ENCODE measurements at places on chromosomes 11 and 22.

DNA sequence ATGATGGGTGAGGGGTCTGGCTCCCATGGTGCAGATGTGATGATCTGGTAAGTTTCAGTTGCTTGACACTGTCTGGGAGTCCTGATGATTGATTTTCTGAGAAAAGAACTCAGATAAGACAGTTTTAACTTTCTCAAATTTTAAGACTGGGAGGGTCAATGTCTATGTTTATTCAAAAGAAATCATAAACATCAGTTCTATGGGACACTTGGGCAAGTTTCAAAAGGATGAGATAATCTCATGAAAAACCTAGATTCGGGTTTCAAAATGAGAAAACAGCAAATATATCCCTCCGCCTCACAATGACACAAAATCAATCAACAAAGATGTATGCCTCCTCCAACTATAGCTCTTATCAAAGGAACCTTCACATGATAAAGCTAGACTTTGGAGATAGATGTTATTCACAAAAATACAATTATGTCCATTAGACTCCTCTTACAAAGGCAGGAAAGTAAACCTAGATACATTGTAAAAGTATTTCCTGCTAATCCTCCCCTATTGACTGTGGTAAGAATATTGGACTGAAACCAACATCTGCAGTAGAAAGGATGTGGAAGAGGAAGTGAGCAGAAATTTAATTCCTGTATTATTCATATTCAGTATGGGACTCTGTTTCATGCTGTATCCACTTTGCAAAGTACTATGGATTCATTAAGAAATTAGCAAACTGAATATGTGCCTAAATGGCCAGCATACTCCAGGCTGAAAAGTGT lies 21.6 kb downstream of the SVIP start:
- DNase-seq = no peak

DNA sequence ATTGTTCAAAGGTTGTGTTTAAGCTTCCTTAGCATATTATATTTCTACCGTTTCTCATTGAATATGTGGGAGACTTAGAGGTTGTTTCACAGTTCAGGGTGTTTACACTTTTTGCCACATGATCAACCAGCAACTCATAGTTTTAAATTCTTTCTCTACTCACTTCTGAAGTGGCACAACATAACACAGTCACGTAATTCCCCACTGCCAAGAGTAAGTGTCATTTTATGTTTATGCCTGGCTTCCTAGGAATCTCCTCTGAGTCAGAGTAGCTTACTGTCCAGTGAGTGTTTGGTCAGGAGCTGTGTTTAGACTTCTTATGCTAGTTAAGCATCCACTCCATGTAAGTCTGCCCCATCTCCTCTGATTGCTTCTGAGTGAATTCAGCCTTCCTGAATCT lies 520.8 kb upstream of the KIRREL3 start:
- no peak for DNase-seq

DNA sequence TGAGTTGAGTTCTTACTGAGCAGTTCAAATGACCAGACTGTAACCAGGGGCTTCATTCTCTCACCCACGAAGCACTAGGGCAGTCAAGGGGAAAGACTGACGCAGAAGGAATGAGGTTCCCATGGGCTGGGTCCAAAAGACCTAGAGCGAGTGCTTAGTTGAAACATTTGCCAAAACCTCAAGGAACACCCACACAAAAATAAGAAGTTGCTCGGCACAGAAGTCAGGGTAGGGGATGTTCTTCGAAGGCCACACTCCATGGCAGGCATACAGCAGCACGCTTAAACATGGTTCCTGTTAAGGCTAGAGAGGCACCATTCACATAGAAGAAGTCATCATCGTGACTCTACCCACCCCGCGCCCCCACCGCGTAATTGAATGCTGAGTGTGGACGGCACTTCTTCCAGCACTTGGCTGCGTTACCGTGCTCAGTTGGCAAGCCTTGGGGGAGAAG lies 52.9 kb downstream of the TIMP3 start:
- no peak for DNase-seq

DNA sequence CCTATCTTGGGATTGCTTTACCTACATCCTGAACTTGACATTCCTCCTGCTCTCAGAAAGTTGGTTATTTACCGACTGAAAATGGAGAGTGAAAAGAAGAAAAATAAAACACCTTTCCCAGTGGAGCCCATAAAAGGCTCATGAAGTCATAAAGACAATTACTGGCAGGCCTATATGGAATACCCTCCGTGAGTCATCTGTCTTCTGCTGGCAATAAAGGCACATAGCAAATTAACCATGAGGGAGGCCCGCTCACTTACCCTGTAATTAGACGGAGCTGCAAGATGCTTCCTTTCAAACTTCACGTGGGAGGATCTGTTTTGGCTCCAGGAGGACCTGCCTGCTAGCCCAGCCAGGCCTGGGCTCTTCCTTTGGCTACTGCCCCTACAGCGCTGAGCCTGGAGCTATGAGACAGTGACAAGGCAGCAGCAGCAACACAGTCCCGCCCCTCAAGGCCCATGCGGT lies 540.4 kb downstream of the BUD13 start:
- no peak for DNase-seq
